Fibroblast of gingiva (primary cell): ENCODE measurements at places on chromosomes 3 and 15.

- DNase-seq: no peak
Observed at GRCh38 chr3:44039006-44039405, 202.7 kb upstream of the TOPAZ1 start.

DNA sequence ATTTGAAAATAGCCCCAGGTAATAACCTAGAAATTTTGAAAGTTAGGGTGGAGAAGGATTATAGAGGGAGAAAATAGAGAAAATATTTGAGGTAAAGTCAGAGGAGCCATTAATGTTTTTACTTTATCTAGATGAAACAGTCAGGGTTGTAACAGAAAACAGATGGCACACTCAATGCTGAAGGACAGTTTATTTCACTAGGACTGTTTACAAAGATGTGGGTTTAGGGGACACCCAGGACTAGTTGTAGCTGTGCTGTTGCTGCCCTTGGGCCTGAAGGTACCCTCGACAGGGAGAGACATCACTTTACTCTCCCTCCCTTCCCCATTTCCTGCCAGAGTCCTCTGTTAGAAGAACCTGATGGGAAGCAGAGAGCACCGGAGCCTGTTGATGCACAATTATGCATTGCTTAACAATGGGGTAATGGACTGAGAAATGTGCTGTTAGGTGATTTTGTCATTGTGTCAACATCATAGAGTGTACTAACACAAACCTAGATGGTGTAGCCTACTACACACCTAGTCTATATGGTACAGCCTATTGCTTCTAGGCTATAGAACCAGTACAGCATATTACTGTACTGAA lies 103.8 kb downstream of the GALK2 start:
- DNase-seq: peak; percentile 34

DNA sequence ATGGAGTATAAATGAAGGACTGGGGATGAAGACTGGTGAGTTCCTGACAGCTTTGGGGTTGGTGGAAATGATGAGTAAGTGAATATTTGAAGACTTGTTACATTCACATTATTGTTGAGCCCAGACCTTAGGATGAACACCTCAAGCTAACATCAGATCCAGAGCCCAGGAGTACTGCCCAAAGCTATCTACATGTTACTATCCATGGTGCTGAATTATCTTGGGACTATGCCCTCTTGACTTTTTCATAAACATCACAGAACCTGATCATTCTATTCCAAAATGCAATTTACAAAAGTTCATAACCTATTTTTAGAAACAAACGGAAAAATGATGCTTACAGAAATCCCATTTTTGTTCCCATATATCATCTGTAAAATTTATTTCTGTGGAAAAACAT lies 613.3 kb downstream of the TUSC7 start:
- peak; percentile 2 for DNase-seq

GRCh38 chr3:143648218-143648617 lies 200.1 kb downstream of the SLC9A9 start:
- DNase-seq: no peak

- DNase-seq: no peak
Observed at GRCh38 chr3:87977765-87978164, 81.0 kb downstream of the CGGBP1 start.

DNA sequence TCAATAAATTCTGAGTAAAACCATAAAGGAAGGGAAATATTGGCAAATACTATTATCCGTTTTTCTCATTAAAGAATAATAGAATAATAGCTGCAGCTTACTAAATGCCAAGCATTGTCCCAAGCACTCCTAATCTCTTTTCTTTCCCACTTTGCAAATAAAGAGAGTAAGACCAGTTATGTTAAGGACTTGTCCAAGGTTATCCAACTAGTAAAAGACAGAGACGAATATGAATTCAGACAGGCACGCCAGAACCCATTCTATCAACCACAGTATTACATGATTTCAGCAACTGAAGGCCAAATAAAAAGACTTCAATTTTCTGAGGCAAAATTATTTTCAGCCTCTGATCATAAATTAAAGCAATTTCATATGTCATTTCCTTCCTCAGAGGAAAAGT lies 235.5 kb downstream of the STAG1 start:
- DNase-seq: no peak

GRCh38 chr15:74403588-74403919 lies 30.2 kb downstream of the SEMA7A start:
- DNase-seq: no peak

GRCh38 chr3:86481031-86481430 lies 509.9 kb downstream of the VGLL3 start:
- no peak for DNase-seq

- no peak for DNase-seq
Observed at GRCh38 chr3:143236226-143236964, 116.8 kb downstream of the CHST2 start.

DNA sequence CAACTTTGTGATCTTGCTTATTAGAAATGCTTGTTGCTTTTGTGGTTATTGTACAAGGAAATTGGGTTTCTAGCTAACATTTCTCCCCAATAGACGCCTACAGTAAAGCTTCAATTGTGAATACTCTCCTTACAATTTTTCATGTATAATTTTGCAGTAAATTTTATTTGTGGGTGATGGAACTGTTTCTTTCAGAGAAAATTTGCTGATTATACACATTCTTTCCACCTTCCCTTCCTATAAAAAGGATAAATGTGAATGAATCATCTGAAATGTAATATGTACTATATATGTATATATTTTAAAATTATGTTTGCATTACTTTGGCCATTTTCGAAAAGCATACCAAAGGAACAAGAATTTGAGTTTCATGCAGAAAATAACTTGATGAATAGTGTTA lies 162.7 kb upstream of the CRBN start:
- DNase-seq: no peak
